ENCODE measurements at places on chromosomes 16 and 17. TPM values are rescaled to one million over a fixed set of nuclear protein-coding genes. Genes with fewer than 3 reads are reported as not detected.

The FA2H gene
- not detected for total RNA-seq

The SLC16A5 gene
- 8.2 TPM for total RNA-seq

The AGRP gene
- not detected for total RNA-seq

The FSCN2 gene
- not detected for total RNA-seq

The EZH1 gene
- total RNA-seq: 9.4 TPM

Measured in bronchus fibroblast of lung (primary cell).